ENCODE measurements at places on chromosomes 4 and X. TPM values are rescaled to one million over a fixed set of nuclear protein-coding genes. Genes with fewer than 3 reads are reported as not detected.

GRCh38 chr4:74376888-74377483 is 12.0 kb downstream of the EREG start:
- DNase-seq: peak; percentile 82
- H3K4me1 ChIP-seq: peaks cover 30% of the 10 kb centered on the region
- no peaks in the 10 kb centered on the region for H3K36me3 ChIP-seq
- no peaks in the 10 kb centered on the region for H3K27me3 ChIP-seq

Gene RENBP
- total RNA-seq: not detected

DNA sequence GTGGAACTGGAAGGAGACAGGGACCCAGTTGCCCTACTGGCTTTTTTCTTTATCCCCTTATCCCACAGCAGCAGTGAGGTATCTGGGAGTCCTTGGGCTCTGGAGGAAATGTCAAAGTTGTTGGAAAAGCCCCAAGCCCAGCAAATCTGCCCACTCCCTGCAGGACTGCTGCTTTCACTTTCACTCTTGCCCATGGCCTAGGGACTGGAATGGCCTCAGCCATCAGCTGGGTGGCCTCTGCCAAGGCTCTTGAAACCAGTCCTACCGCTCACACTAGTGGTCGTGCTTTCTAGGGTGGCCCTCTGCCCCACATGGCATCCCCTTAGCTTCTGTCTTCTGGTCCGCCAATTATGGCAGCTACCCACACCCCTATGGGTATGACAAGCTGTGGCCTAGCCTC is 9.7 kb upstream of the RHOXF1 start:
- H3K27me3 ChIP-seq: no peaks in the 10 kb centered on the region
- H3K36me3 ChIP-seq: no peaks in the 10 kb centered on the region
- no peaks in the 10 kb centered on the region for H3K4me1 ChIP-seq
- no peak for DNase-seq
- no peak overlapping the region for H3K4me3 ChIP-seq

GRCh38 chr4:56863441-56864139 is 42.1 kb upstream of the SPINK2 start:
- no peaks in the 10 kb centered on the region for H3K4me1 ChIP-seq
- H3K4me3 ChIP-seq: no peak overlapping the region
- peak; percentile 12 for DNase-seq
- H3K36me3 ChIP-seq: no peaks in the 10 kb centered on the region
- no peaks in the 10 kb centered on the region for H3K27me3 ChIP-seq

GRCh38 chrX:110806145-110806544 is 10.5 kb upstream of the CHRDL1 start:
- peak; percentile 83 for DNase-seq
- no peak overlapping the region for H3K4me3 ChIP-seq
- H3K4me1 ChIP-seq: peaks cover 19% of the 10 kb centered on the region
- no peaks in the 10 kb centered on the region for H3K36me3 ChIP-seq

DNA sequence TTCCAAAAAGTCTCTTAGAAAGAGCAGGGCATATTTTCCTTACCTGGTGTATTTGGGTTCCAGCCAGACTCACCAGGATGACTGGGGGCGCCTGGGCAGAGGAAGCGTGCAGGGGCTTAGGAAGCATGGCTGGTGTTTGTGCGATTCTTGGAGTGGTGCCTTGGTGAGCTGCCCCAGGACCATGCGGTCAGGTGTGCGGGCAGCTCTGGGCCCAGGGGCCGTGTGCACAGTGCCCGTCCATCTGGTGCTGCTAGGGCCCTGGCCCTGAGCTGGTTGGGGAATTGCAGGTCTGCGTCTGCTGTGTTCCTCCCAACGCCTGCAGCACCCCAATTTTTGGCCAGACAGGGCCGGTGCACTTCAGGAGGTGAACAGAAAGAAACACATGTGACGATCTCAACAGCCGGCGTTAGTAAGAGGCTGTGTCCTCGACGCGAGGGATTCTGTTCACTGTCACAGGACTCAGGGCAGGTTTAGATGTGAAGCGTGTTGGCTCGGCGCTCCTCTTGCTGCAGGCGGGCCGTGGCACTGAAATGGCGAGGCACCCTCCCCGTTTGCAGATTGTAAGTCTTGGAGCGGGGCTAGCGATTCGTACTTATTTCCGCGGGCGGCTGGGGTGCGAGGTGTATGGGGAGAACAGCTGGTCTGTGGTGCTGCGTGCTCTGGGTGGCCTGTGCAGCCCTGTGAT is 15.2 kb downstream of the RGS12 start:
- no peaks in the 10 kb centered on the region for H3K36me3 ChIP-seq
- peaks cover 14% of the 10 kb centered on the region for H3K4me1 ChIP-seq
- no peak overlapping the region for H3K27ac ChIP-seq
- no peak overlapping the region for H3K4me3 ChIP-seq

Gene CFP
- total RNA-seq: 1.4 TPM

DNA sequence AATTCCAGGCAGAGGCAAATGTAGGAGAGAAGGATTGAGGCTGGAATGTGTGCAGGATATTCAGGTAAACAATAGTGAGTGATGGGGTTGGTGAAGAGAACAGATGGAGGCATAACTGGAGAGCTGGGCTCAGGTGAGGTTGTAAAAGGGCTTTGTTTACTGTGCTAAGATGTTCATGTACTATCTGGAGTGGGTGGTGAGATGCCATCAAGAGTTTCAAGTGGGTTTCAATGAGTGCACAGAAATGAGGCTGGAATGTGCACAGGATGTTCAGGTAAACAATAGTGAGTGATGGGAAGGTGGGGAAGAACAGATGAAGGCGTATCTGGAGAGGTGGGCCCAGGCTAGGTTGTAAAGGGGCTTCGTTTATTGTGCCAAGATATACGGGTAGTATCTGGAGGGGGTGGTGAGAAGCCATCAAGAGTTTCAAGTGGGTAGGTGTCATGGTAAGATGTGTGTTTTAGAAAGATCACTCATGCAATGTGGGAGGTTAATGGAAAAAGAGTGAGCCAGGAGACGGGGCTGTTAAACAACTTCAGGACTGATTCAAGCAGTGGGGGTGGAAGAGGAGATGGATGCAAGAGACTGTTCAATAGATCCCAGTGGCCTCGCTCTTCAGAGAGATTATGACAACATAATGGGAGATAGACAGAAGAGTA is 25.4 kb upstream of the NMU start:
- H3K27me3 ChIP-seq: peaks cover 1% of the 10 kb centered on the region
- no peak overlapping the region for H3K4me3 ChIP-seq
- H3K36me3 ChIP-seq: no peaks in the 10 kb centered on the region

DNA sequence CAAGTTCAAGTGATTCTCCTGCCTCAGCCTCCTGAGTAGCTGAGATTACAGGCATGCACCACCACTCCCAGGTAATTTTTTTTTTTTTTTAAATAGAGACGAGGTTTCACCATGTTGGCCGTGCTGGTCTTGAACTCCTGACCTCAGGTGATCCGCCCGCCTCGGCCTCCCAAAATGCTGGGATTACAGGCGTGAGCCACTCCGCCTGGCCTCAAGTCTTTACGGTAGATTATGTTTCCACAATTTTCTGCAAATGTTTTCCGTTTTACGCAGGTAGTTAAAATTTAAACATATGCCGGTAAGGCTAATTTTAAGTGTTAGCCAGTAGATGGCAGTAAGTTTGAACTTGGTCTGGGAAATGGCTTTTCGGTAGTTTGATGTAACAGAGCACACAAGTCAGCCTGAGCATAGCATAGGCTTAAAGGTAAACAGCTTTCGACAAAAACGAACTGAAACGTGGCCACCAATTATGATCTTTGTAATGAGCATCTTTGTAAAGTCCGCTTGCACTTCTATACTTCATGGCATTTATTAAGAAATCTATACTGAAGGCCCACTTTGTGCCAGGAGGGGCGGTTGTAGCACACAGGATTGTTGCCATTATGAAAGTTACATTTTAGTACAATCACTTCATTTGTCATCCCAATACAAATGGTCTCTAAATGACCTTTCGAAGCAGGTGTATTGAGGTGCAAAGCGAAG is 31.1 kb downstream of the CCKAR start:
- no peaks in the 10 kb centered on the region for H3K36me3 ChIP-seq
- DNase-seq: peak; percentile 80
- no peaks in the 10 kb centered on the region for H3K27me3 ChIP-seq
- peaks cover 16% of the 10 kb centered on the region for H3K4me1 ChIP-seq
- peak overlapping the region; percentile 55 for H3K4me3 ChIP-seq

DNA sequence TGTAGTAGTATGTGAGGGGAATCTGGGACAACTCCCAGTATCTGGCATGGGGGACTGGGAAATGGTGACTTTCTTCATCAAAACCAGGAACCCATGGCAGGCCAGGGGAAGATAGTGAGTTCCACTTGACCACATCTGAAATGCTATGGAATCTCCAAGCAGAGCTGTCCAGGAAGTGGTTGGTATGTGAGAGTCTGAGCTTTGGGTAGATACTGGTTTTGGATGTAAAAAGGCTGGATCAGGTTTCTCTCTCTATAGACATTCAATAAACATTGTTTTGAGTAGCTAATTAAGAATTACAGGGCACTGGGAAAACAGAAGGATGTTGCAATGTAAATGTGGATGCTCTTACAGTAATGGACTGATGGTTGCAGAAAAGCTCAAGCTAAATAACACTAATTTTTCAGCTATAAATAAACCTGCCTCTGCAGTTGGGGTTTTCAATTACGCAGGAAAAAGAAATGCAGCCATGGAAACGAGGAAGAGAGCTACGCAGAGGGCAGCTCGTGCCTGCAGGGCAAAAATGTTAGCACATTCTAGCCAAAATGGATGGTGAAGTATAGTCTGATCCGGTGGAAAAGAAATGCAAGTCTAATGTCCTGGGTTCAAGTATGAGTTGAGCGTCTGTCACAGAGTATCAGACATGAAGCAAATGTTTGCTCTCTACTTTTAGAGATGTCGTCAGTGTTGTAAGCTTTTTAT is 13.4 kb upstream of the CHRNA9 start:
- H3K27me3 ChIP-seq: no peaks in the 10 kb centered on the region
- H3K4me3 ChIP-seq: no peak overlapping the region
- peak; percentile 47 for DNase-seq
- peak overlapping the region; percentile 26 for H3K27ac ChIP-seq

Gene PNMA6F
- not detected for total RNA-seq

- no peaks in the 10 kb centered on the region for H3K27me3 ChIP-seq
- no peak overlapping the region for H3K27ac ChIP-seq
- DNase-seq: no peak
- H3K4me3 ChIP-seq: no peak overlapping the region
- no peaks in the 10 kb centered on the region for H3K36me3 ChIP-seq
Observed at GRCh38 chr4:111905511-111905910, 239.7 kb upstream of the FAM241A start.

Gene GLOD5
- total RNA-seq: not detected

Gene EDA2R
- 17.6 TPM for total RNA-seq

- no peaks in the 10 kb centered on the region for H3K4me1 ChIP-seq
- H3K27me3 ChIP-seq: no peaks in the 10 kb centered on the region
- no peaks in the 10 kb centered on the region for H3K36me3 ChIP-seq
- H3K27ac ChIP-seq: no peak overlapping the region
Observed at GRCh38 chr4:97507587-97508245, 635.6 kb downstream of the STPG2 start.

DNA sequence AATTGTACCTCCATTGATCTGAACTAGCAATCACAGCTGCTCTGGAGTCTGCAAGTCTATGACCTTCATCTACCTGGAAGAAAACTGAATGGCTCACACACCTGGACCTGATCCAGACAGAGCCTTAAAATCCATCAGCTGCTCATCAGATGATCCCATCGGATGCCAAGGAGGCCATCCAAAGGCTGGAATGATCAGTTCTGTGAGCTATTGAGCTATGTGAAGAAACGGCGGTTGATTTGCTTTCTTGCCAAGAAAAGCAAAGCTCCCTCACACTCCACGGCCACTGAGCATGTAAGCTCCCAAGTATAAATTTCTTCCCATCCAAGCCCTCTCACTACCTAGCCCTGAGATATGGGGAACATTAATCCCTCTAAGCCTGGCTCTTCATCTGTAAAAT is 63.1 kb downstream of the RELL1 start:
- no peak overlapping the region for H3K27ac ChIP-seq
- DNase-seq: no peak
- no peak overlapping the region for H3K4me3 ChIP-seq
- no peaks in the 10 kb centered on the region for H3K27me3 ChIP-seq

DNA sequence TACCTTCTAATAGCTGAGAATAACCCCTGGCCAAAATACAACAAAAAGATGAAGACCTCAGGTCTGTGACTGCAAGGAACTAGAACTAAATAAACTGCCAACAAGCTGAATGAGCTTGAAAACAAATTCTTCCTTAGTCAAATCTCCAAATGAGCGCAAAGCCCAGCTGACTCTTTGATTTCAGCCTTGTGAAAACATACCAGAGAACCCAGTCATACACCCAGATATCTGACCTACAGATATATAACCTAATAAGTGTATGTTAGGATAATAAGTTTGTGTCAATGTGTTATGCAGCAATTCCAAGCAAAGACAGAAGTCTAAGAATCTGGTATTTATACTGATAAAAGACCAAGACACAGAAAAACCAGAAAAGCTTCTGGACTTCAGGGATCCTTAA is 38.0 kb upstream of the ADGRL3 start:
- no peak overlapping the region for H3K27ac ChIP-seq
- no peaks in the 10 kb centered on the region for H3K36me3 ChIP-seq
- no peak for DNase-seq
- H3K4me3 ChIP-seq: no peak overlapping the region

- H3K27me3 ChIP-seq: no peaks in the 10 kb centered on the region
- H3K4me1 ChIP-seq: peaks cover 8% of the 10 kb centered on the region
- DNase-seq: peak; percentile 62
- 0 out of 2 replicates have a peak, but pooled peaks cover 4% of the 10 kb centered on the region for H3K36me3 ChIP-seq
- no peak overlapping the region for H3K4me3 ChIP-seq
Observed at GRCh38 chr4:169707958-169708643, 49.6 kb downstream of the HPF1 start.

DNA sequence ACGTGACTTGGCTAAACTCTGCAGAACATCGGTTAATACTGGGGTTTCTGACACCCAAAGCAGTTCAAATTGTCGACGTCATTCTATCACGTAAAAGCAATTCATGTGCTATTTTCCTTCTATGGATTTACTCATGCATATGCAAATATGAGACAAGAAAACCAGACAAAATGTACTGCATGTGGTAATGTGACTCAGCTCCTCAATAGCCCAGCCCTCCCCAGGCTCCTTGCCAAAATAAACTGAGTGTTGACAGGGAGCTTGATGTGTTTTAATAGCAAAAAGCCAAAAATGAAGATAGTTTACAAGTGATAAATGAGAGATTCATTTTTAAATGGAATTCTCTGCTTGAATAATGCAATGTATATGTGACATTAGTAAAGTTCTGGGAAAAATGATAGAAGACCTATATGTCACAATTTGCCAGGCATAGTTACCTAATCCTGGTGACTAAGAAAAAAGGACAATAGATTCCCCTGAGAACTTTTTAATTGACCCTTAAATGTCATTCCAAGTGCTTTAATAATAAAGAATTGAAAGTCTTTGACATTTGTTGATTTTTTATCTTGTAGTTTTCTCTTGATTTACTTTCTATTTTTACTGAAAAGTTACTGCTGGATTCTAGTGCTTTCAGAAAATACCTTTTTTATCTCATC is 1700.6 kb upstream of the TENM3 start:
- no peaks in the 10 kb centered on the region for H3K4me1 ChIP-seq
- H3K27ac ChIP-seq: no peak overlapping the region

- no peaks in the 10 kb centered on the region for H3K36me3 ChIP-seq
- no peak for DNase-seq
- H3K27ac ChIP-seq: no peak overlapping the region
- H3K4me3 ChIP-seq: no peak overlapping the region
Observed at GRCh38 chrX:150238632-150239382, 124.3 kb upstream of the MAMLD1 start.

Gene HSFX1
- 0.25 TPM for total RNA-seq
